Activated CD4-positive, alpha-beta T cell treated with anti-CD3 and anti-CD28 coated beads for 24 hours (primary cell): ENCODE measurements at places on chromosomes 3 and 15.

- DNase-seq, result no peak
Measured at GRCh38 chr3:107116251-107116650, 261.0 kb upstream of the CCDC54 start.

- no peak for DNase-seq
Measured at GRCh38 chr15:88658070-88658965, 19.5 kb downstream of the ISG20 start.

GRCh38 chr3:90062016-90062415 lies 954.6 kb downstream of the EPHA3 start:
- DNase-seq, result no peak

- no peak for DNase-seq
Measured at GRCh38 chr3:58054652-58055051, 46.4 kb downstream of the FLNB start.

GRCh38 chr3:124217542-124217941 lies 225.6 kb upstream of the ROPN1 start:
- no peak for DNase-seq

GRCh38 chr3:185351396-185351795 lies 11.5 kb upstream of the MAP3K13 start:
- no peak for DNase-seq

DNA sequence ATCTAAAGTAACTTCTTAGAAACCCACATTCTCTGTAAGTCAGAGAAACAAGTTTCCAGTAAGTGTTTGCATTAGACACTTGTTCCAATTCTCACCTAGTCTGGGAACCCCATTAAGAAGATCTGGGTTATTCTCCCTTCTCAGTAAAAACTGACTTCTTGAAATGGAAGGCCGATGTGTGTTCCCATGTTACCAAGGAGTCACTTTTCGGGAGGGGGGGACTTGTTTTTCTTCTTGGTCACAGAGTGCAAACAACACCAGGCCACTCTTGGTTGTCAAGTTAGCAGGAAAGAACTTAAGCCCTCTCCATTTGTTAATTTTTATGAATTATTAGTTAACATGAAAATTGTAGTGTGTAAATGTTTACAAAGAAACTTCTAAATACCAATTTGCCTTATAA lies 55.6 kb downstream of the ITPR1 start:
- DNase-seq, result no peak

- DNase-seq, result no peak
Measured at GRCh38 chr3:149266736-149267135, 45.1 kb upstream of the CP start.

- no peak for DNase-seq
Measured at GRCh38 chr3:69524816-69525215, 138.9 kb upstream of the FRMD4B start.

DNA sequence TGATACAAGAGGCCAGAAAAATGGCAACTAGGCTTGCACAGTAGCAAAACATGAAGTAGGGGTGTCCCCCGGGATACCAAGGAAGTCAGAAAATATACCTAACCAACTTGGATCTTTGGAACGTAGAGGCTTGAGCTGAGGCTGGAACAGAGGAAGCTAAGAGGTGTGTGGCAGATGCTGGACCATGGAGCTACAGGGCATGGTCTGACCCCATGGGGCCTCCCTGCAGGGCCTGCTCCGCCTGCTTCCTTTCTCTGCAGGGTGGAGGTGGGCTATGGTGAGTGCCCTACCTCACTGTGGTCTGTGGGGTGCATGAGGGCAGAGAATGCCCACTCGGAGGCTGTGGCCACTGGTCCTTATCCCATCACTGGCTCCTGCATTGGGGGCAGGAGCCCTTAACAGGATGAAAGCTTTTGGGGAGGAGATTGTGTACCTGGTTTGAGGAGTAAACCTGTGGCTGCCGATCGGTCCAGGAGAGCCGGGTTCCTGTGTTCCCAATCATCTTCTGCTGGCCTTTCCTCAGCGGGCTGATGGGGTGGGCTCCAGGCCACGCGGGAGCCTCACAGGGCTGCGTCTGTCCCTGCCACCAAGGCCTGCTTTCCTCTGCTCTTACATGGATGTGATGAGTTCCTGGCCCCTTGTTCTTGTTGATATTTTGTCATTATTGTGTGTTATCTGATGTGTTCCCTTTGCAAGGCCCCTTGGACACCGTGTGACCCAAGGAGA lies 96.8 kb downstream of the OCA2 start:
- DNase-seq, result no peak

DNA sequence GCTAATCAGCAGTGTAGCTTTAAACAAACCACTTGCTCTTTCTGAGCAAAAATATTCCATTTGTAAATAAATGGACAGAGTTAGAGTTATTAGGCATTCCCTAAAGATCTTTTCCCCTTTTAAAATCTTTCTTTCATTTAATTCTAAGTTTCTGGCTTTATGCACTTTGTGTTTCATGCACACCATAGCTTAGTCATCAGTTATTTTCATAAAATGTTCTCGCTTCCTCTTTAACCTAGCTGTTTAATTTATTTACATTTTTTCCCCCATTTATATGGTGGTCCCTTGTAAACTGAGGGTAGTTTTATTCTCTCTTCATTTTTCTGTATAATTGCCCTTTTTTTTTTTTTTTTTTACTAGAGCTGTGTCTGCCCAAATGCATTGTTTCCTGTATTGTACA lies 315.0 kb upstream of the LRRFIP2 start:
- DNase-seq, result no peak
